ENCODE measurements at places on chromosomes 2 and 18.

- no peak for DNase-seq
Observed at GRCh38 chr18:47996091-47996541, 65.7 kb upstream of the SMAD2 start.

- no peak for DNase-seq
Observed at GRCh38 chr2:20061476-20061875, 10.0 kb upstream of the LAPTM4A start.

GRCh38 chr2:159106109-159106508, 137.7 kb downstream of the TANC1 start:
- no peak for DNase-seq

DNA sequence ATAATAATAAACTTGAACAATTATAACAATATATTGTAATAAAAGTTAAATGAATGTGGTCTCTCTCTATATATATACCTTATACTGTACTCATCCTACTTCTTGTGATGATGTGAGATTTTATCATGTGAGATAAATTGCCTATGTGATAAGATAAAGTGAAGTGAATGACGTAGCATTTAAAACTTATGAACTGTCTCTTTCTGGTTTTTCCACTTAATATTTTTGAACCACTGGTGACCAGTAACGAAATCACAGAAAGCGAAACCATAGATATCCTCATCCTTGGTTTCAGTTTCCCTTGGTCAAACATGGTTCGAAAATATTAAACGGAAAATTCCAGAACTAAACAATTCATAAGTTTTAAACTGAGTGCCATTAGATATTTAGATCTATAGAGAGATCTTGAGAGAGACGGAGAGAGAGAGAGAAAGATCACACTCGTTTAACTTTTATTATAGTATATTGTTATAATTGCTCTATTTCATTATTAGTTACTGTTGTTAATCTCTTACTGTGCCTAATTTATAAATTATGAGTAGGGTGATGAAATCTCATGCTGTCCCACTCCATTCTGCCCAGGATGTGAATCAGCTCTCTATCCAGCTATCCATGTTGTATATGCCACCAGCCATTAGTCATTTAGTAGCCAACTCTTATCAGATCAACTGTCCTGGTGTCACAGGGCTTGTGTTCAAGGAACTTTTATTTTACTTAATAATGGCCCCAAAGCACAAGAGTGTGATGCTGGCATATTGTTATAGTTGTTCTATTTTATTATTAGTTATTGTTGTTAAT, 156.8 kb downstream of the THADA start:
- DNase-seq = no peak

- DNase-seq = no peak
Observed at GRCh38 chr18:78056011-78056410, 806.4 kb downstream of the GALR1 start.

DNA sequence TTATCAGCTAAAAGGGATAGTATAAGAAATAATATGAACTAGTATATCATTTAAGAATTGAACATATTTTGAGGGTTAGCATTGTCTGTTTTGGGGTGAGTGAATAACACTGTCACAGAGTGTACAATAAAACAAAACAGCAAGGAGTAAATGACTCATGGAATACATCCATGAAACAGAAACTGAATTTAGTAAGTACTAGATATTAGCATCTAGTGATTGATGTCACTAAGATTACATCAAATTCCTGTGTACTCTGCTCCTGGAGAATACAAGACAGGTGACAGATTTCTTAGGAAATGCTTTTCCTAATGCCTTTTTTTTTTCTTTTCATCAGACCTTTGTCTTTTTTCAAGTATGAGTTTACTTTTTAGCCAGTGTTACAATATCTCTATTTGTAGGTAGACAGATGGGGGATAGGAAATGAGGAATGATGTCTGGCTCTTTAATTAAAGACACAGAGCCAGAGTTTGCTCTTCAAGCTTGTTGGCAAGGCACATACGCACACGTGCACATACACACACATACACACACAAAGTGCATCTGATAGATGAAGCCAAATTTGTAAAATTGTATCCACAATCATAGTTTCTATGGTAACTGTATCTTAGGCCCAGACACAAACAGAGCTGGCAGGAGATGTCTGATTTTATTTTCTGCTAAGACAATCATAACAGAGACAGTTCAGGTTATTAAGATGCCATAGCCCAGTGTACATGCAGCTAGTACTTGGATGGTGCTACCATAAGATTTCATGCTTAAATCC, 138.2 kb upstream of the NRP2 start:
- no peak for DNase-seq

GRCh38 chr2:222938327-222938726, 77.5 kb downstream of the ACSL3 start:
- no peak for DNase-seq

GRCh38 chr18:11747731-11748130, 58.7 kb downstream of the GNAL start:
- no peak for DNase-seq

DNA sequence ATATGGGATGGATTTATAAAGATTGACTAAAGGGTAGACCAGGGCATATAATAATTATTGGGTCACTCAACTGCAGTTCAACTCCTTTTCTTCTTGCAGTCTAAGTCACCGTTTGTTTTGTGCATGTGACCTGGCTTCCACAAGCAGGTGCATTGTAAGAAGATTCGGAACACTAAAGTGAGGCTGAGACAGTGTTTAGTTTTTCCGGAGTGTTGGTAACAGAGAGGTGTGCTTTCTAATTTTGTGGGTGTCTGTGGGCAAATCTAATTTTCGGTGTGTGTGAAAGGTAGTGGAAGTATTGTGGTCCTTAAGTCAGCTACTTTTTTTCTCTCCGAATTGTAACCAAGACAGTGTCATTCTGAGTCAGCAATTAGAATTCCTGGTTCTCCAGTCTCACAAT, 184.5 kb downstream of the CDH19 start:
- no peak for DNase-seq

DNA sequence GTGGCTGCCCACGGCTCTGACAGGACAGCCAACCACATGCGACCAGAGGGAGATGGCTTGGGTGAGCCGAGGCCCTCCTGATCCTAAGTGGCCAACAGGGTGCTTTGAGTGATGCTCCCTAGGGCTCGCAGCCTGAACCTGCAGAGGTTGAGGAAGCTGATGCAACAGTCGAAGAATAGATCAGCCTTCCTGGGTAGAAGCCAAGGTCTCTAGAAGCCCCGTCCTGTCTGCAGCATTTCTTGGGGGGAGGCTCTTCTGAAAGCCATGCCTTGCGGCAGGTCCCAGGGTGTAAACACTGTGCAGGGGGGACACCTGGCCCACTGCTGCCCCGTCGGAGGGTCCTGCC, 136.4 kb downstream of the HDAC4 start:
- DNase-seq = no peak

GRCh38 chr18:46720092-46720491, 36.8 kb downstream of the ST8SIA5 start:
- DNase-seq = no peak

DNA sequence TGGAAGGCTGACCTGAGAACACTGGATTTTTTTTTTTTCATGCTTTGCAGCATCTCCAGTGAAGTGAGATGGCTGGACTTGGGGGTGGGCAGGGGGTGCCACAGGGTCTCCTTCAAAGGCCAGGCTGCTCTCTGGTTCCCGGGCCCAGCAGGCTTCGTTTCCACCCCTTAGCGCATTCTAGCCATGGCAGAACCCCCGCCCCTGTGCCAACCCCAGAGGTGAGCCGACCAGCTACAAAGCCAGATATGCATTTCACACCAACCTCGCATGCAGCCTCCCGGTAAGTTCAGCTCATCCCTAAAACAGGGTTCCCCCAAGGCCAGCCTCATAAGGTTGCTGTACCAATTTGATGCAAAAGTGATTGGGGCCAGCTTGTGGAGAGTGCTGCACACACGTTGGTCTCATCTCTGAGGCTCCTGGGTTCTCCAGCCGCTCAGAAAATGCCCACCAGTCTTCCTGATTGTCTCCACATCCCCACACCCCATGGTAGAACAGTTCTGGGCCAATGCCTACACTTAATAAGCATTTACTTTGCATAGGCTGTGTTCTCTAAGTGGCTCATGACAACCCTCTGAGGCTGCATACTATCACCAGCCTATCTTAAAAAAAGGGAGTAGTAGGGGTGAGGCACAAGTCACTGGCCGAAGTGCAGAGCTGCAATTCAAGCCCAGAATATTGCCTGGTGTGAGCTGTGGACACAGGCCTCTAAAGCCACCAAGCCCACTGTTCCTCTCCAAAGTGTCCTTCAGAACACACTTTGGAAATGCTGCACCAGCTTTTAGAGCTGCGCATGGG, 23.3 kb downstream of the SMAD7 start:
- DNase-seq = no peak

- DNase-seq = no peak
Observed at GRCh38 chr2:61425605-61426155, 45.2 kb downstream of the USP34 start.

GRCh38 chr2:16285813-16286510, 345.6 kb downstream of the MYCN start:
- no peak for DNase-seq

DNA sequence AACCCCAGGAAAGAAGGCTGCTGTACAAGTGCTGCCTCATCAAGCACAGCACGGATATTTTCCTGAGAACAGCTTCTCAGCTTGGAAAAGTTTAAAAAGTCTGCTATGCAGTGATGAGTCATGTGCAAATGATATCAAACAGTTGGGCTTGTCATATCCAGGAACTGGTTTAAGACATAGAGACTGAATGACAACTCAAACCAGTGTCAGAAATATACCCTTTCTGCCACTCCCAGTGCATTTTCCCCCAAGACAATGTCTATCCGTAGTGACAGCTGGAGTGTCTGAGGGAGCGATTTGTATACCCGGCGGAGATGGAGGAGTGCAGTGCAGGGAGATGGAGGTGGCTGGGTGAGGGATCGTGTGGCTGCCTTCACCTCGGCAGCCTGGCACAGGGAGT, 28.2 kb downstream of the SOX11 start:
- no peak for DNase-seq

DNA sequence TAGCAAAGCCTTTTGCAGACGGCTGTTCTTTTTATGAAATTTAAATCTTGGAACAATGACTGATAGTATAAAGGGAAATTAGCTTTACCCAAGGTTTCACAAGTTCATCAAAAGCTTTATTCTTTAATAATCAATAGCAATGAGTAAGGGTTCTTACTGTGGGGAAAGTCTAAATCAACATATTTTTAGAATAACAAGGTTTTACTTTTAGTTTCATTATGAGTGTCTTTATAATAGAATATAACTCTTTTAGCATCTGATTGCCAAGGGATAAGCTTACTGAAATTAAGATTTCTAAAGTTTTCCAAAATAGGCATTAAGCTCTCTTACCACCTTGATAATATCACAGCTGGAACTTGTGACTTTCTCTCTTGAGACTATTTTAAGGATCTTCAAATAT, 1489.7 kb downstream of the LRP1B start:
- no peak for DNase-seq

DNA sequence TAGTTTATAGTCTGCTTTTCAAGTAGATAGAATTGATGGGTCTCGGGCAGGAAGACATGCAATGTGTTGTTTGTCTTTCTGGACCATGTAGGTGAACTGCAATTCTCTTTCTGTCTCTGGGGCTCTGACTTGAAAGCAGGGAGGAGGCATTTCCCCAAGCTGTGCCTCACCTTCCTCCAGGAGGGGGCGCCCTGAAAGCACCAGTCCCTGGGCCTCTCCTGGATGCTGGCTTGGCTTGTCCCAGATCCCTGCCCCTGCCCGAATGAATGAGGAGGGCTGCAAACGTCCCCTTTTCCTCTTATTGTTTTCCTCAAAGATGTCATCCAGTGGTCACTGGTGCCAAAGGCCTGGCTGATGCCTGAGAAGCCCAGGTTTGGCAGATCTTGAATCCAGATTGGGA, 270.6 kb downstream of the CELF4 start:
- DNase-seq = no peak

- no peak for DNase-seq
Observed at GRCh38 chr2:29526587-29527586, 394.5 kb downstream of the ALK start.

GRCh38 chr18:7414459-7414858, 152.7 kb upstream of the PTPRM start:
- no peak for DNase-seq

- DNase-seq = no peak
Observed at GRCh38 chr2:190418727-190419126, 10.6 kb downstream of the MFSD6 start.
